CD4-positive, alpha-beta T cell treated with Interferon alpha-2 for 1 hour (primary cell): ENCODE measurements at places on chromosomes 4 and X.

DNA sequence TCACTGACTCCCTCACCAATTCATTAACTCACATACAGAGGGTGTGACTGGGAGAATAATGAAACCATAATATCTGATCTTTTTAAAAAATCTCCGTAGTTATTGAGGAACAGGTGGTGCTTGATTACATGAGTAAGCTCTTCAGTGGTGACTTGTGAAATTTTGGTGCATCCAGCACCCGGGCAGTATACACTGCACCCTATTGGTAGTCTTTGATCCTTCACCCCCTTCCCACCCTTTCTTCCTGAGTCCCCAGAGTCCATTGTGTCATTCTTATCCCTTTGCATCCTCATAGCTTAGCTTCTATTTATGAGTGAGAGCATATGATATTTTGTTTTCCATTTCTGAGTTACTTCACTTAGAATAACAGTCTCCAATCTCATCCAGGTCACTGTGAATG is 1143.8 kb downstream of the PCDH19 start:
- DNase-seq: no peak

DNA sequence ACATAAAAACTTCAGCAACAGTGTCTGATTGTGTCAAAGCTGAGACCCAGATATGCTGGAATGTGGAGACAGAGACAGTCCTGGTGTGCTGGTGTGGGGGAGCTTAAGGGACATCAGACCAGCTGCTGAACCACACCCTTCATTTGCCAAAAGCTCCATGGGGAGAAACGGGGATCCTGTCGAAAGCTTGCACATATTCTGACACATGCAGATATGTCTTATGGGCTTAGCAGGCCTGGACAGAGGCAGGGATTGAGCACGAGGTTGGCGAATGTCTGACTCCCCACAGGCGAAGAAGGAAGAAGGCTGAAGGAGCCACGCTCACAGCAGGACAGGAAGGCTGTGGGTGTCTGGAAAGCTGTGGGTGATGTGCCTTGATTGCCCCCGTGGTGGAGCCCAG is 72.1 kb upstream of the ACSL1 start:
- DNase-seq: no peak

GRCh38 chr4:148004228-148004857 is 272.5 kb downstream of the ARHGAP10 start:
- DNase-seq: no peak

DNA sequence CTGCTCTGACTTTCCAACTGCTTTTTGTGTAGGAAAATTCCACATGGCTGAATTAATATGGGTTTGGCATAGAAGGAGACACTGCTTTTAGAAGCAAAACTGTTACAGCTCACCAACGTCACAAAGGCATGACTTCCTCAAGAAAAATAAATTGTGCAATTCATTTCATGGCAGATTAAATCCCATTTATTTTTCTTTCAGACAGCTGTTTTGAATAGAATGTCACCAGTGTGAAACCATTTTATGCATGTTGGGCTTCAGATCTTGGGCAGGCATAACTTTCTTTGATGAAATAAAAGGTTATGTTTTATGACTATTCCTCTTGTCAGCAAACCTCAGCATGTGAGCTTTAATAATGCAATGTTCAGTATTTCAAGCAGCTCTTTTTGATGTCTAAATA is 542.8 kb downstream of the GALNTL6 start:
- DNase-seq: no peak

- DNase-seq: no peak
These were observed 836 bp downstream of the PRRG1 start for GRCh38 chrX:37350034-37350365.

GRCh38 chrX:147733369-147733768 is 178.3 kb upstream of the FMR1 start:
- DNase-seq: no peak

- DNase-seq: no peak
These were observed 108.8 kb upstream of the STIM2 start for GRCh38 chr4:26751838-26752237.

DNA sequence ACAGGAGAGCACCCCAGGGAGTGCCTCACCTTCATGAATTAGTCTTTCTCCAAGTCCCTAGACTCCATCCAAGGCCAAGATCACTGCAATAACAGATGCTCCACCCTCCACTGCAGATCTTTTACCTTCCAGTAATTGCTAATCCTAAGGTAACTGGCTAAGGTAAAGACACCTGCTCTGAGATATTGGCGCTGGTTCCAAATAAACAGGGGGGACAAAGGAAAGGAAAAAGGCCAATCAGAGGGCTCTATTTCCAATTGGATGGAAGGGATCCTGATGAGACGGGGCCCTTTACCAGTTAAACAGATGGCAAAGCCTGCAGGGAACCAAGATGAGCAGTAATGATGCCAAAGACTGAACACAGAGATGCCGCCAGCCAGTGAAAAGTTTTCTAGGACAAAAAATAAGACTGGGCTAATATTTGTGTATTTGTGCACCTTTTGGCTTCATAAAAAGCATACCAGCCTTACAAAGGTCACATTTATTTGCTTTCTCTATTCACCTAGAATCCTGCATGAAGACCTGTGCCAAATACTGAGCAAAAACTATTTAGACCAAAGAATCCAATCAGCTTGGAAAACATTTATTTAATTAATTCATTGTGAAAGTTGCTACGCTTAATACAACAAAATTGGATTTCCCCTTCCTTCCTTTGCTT is 148.5 kb downstream of the PPP3CA start:
- no peak for DNase-seq

- no peak for DNase-seq
These were observed 52.4 kb downstream of the MAPK10 start for GRCh38 chr4:86307432-86307831.

GRCh38 chr4:94978904-94979303 is 221.1 kb downstream of the BMPR1B start:
- DNase-seq: no peak

GRCh38 chrX:136159611-136160025 is 12.3 kb downstream of the FHL1 start:
- DNase-seq: no peak

DNA sequence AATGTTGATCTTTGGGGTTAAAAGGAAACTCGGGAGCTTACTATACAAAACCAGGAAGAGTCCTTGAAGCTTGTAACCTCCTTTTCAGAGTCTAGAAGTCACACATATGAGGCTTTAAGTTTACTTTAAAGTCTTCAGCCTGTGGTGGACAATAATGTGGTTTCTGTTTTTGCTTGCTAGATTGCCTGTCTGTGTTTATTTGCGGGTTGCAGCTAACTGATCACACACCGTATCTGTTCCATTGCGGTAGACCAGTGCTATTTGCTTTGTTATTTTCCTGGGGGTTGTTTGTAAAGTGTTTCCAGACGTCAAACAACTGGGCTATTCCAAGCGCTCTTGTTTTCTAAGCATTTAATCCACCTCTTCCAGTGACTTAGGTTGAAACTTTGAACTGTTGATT is 143.0 kb upstream of the GYPA start:
- no peak for DNase-seq

GRCh38 chr4:142243255-142243654 is 602.8 kb downstream of the INPP4B start:
- DNase-seq: no peak

DNA sequence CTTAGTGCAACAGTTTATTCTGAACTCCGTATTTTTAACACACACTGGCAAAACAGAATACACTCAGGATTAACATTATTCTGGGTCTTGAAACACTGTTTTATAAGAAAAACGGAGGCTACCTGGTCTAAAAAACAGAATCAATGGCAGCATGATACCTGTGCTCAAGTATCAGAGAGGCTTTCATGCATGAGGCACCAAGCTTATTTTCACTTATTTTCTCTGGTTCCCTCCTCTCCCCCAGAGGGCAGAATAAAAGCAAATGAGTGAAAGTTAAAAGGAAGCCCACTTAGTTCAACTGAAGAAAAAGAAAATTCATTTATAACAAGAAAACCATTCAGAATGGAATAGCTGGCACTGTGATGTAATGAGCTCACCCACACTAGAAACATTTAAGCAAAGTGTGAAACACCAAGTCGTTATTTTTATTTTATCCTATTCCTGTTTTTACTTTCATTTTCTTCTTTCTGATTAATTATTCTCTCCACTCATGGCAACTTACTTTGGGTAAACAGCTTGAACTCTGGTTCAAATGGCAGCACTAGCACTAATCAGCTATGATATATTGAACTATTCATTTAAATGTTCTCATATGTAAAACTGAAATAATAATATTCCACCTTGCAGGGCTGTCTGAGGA is 211.8 kb downstream of the PPP3CA start:
- no peak for DNase-seq

GRCh38 chrX:133412246-133412645 is 3.0 kb downstream of the GPC4 start:
- no peak for DNase-seq

- no peak for DNase-seq
These were observed 19.1 kb upstream of the KIAA0232 start for GRCh38 chr4:6763330-6763851.

DNA sequence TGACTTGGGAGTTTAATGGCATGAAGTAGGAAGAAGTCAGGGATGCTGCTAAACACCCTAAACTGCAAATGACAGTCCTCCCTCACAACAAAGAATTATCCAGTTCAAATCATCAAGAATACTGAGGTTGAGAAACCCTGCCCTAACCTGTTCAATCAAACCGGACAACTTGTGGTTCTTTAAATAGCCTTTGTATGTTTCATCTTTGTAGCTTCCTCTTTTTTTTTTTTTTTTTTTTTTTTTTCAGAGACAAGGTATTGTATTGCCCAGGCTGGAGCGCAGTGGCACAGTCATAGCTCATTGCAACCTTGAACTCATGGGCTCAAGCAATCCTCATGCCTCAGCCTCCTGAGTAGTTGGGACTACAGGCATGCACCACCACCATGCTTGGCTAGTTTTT is 52.5 kb upstream of the TTC29 start:
- no peak for DNase-seq

GRCh38 chrX:118480172-118480571 is 15.4 kb upstream of the DOCK11 start:
- DNase-seq: no peak

DNA sequence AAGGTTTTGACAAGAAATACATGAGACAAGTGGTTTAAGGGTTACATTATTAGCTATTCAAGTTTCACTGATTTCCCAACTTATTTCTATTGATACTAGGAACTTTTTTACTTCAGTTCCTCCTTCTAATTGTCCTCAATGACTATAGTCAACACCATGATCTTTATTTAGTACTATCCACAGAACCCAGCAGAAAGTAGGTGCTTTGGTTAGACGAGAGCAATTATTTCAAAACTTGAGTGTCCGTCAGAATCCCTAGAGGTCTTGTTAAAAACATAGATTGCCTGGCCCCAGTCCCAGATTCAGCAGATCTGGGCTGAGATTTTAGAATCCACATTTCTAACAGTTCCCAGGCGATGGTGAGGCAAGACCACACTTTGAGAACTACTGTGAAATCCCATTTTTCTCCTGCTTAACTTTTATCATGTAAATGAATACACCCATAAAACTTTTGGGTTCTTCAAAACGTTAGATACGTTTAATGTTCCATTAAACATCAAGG is 17.9 kb downstream of the EXOC1 start:
- DNase-seq: no peak

DNA sequence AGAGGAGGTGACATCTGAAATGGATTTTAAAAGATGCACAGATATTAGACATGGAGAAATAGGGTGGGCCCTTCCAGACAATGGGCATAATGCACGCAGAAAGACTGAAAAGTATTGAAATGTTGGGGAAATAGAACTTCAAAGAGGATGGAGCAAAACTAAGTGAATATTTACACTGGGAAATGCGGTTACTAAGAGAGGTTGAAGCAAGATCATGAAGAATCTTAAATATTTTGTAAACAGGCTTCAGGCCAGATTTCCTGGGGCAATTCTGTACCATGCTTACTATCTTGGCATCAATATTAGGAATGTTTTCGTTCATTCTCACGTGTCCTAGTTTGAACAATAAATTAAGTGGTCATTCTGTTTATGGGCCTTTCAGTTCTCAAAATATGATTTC is 216.3 kb downstream of the ADAMTS3 start:
- DNase-seq: no peak

- no peak for DNase-seq
These were observed 6.9 kb upstream of the KIAA1210 start for GRCh38 chrX:119134466-119134865.

GRCh38 chrX:44927398-44927797 is 54.4 kb downstream of the KDM6A start:
- DNase-seq: no peak

GRCh38 chr4:104964410-104965175 is 182.1 kb upstream of the TET2 start:
- no peak for DNase-seq

GRCh38 chr4:2126309-2127043 is 67.3 kb downstream of the NAT8L start:
- no peak for DNase-seq

- DNase-seq: no peak
These were observed 115.1 kb upstream of the STX18 start for GRCh38 chr4:4656977-4657376.

DNA sequence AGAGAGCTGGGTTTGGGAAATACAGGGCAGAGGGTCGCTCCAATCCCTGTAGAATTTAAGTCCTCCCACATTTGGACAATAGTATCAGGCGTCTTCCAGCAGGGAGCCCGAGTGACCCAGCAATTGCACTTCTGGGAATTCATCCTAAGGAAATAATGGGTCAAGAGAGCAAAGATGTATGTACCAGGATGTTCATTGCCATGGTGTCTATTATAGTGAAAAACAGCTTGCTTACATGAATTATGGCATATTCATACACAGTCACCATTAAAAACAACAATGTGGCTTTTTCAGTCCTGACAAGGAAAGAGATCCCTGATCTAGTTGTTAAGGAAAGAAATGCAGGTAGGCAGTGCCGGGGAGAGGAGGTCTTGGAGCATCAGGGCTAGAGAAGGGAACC is 167.7 kb downstream of the PJA1 start:
- no peak for DNase-seq

- no peak for DNase-seq
These were observed 81.3 kb upstream of the SCML1 start for GRCh38 chrX:17656035-17656418.

DNA sequence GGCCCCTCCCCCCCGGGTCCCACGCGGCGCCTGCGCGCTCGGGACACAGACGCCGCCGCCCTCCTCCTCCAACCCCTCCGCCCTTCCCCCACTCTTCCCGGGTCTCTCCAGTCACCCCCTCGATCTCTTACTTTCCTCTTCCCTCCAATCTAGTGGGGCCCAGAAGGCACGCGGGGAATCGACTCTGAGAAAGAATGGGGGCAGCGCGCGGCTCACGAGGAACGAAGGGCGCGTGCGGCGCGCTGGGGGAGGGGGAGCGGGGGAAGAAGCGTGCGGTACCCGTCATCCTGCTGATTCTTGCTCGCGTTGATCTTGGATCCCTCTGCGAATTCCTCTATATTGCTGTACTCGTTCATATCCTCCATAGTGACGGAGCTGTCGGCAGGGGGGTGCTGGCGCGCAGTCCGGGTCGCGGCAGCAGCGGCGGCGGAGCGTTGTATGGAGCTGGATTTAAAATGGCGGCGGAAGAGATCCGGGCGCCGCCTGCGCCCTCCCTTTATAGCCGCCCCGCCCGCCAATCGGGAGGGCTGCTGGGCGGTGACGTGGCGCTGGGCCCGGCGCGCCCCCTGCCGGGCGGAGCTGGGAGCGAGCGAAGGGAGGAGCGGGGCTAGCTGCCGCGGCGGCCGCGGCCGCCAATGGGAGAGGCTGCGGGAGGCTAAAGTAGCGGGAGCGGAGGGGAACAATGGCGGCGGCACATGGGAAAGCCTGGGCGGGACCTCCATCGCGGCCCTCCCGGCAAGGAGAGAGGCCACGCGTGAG is 1.1 kb downstream of the HNRNPDL start:
- DNase-seq: peak; percentile 96

GRCh38 chr4:88333741-88334405 is 44.8 kb upstream of the HERC6 start:
- no peak for DNase-seq

- DNase-seq: no peak
These were observed 58.7 kb upstream of the MAML3 start for GRCh38 chr4:140212646-140213045.

GRCh38 chrX:120736989-120737388 is 107.1 kb upstream of the C1GALT1C1 start:
- no peak for DNase-seq
